Lower lobe of right lung (tissue), 2 donors: ENCODE measurements at places on chromosomes 7 and 10.

GRCh38 chr7:41655426-41655825 lies 47.5 kb downstream of the INHBA start:
- no peak for DNase-seq

GRCh38 chr10:124592736-124593430 lies 131.3 kb downstream of the LHPP start:
- no peak for DNase-seq

- DNase-seq: no peak
These were observed 64.7 kb upstream of the CAV2 start for GRCh38 chr7:116434820-116435341.

DNA sequence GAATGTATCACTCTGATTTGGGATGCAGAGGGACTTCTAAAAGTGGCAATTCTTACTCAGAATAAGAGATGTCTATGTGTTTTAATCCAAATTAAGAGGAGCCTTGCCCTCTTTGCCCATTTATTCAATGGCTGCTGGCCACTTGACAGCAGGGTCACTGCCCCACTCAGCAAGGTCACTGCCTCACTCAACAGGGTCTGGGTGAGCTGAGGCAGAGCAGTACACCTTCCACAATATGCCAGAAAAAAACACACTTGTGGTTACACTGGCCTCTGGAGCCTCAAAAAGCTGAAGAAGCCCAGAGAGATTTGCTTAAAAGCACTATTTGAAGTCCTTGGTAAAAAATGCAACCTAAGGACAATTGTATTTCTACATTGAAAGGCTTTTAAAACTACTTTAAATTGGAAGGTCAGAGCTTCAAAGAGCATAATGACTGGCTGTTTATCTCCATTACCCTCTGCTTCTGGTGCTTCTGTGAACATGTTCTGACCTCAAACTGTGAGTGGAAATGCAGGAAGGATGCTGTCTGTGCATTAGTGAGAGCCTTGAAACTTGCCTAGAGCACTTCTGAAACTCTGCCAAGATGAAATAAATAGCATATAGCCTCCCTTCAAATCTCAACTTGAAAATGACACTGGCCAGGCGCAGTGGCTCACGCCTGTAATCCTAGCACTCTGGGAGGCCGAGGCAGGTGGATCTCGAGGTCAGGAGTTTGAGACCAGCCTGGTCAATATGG lies 35.1 kb upstream of the WIPF3 start:
- DNase-seq: no peak

GRCh38 chr7:146948703-146949102 lies 832.1 kb downstream of the CNTNAP2 start:
- no peak for DNase-seq

DNA sequence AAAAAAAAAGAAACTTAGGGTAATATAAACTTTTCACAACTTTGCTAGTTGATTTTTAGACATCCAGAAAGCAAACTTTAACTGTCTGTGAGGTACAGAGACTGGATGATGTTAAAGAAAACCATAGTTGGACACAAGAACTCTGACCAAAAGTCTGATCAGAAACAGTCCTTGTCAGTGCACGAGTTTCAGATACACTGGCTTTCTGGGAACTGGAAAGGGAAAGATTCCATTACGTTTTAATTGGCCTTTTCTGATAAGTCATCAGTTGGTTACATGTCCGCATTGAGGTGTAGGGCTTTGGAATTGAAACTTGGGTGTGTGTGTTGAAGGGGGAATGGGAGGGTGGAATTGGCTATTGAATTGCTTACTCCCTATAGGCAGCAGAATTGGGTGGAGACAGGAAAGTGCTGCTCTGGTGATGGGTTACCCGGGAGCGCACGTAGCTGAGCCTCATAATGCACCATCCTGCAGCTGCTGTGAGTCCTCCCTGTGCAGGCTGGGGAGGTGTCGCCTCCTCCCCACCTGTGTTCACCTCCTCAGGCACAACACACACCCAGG lies 59.9 kb downstream of the DAGLB start:
- DNase-seq: no peak

GRCh38 chr10:82925547-82925946 lies 1050.6 kb downstream of the NRG3 start:
- no peak for DNase-seq

DNA sequence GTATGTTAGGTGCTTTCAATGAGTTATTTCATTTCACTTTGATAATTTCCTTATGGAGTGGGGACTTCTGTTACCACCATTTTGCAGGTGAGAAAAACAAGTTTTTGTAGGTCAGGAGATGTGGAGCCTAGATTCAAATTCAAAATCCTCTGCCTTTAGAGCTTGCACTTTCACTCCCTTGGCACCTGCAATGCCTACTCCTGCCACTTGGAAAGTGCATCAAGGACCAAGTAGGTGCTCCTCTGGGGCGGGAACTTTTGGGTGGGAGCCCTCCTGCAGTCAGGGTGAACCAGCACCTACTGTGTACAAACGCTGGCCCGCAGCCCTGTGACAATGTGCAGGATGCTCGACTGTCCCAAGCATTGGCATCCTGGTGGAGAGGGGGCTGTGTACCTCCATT lies 199.0 kb downstream of the EMX2 start:
- no peak for DNase-seq

GRCh38 chr10:10796774-10797415 lies 220.8 kb upstream of the CELF2 start:
- DNase-seq: no peak

- DNase-seq: no peak
These were observed 4.8 kb upstream of the FIGNL1 start for GRCh38 chr7:50454968-50455367.
